ENCODE measurements at places on chromosomes 2 and 18.

- DNase-seq, result no peak
Observed at GRCh38 chr2:130957915-130958314, 121.2 kb downstream of the ARHGEF4 start.

DNA sequence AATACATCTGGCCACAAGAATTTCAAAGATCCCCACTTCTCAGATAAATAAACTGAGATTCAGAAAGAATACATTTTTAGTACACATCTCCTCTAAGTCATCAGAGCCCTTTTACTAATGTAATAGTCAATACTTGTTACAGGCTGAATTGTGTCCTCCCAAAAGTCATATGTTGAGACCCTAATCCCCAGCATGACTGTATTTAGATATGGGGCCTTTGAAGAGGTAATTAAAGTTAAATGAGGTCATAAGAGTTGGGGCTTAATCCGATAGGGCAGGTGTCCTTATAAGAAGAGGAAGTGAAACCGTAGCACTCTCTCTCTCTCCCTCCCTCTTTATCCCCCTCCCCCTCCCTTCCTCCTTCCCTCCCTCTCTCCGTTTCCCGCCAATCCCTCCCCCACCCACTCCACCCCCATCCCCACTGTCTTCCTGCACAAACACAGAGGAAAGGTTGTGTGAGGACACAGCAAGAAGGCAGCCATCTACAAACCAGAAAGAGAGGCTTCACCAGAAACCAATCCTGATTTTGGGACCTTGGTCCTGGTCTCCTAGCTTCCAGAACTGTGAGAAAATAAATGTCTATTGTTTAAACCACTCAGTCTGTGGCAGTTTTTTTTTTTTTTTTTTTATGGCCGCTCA is 66.6 kb upstream of the ZNF397 start:
- DNase-seq, result peak; percentile 31

GRCh38 chr2:2571301-2572150 is 240.5 kb upstream of the MYT1L start:
- DNase-seq, result no peak

DNA sequence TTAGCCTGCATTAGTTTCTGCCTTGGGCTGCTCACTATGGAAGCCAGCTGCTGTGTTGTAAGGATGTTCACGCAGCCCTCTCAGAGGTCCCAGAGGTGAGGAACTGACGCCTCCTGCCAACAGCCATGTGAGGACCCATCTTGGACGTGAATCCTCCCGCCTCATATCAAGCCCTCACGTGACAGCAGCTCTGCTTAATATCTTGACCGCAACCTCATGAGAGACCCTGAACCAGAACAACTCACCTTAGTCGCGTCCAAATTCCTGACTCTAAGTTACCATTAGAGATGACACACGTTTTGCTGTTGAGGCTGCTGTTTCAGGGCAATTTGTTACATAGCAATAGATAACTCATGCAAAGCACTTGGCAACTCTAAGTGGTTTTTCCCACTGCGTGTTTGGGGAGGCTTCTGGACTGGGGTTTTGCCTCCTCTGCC is 97.7 kb downstream of the TMEM17 start:
- no peak for DNase-seq

DNA sequence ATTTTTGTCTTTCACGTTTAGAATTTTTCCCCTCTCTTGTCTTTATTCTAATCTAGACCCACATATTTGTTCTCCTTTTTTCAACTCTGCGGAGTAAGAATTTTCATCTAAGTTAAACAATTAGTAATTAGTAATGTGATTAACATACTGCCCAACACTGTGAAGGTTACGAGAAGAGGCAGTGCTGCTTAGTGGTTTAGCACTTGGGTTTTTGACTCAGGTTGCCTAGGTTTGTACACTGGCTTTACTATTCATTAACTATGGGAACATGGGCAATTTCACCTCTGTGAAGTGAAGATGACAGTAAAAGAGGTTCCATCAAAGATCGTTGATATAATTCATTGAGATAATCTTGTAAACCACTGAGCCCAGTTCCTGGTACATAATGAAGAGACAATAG is 82.2 kb upstream of the PNPT1 start:
- no peak for DNase-seq

DNA sequence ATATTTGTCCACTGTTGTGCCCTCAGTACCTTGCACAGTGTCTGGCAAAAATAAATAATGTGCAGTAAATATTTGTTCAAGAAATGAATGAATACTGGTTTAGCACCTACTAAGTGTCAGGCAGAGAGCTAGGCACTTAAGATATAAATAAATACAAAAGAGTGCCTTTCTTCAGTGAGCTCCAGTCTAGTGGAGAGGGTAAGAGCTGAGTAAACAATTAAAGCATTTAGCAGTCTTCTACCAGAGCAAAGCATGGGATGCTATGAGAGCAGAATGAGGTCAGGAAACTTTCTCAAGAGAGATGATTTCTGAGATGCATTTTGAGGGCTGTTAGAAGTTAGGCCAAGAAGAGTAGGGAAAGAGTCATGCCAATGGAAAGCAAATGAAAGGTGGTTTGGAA is 314.7 kb downstream of the DSC3 start:
- DNase-seq, result no peak

All from NCI-H1417 treated with DMSO at 0.1 percent for 48 hours (cell line).